Activated CD8-positive, alpha-beta memory T cell treated with anti-CD3 and anti-CD28 coated beads, Interleukin-2, amount 50 U/mL, for 48 hours (primary cell): ENCODE measurements at places on chromosomes 3 and 15.

DNA sequence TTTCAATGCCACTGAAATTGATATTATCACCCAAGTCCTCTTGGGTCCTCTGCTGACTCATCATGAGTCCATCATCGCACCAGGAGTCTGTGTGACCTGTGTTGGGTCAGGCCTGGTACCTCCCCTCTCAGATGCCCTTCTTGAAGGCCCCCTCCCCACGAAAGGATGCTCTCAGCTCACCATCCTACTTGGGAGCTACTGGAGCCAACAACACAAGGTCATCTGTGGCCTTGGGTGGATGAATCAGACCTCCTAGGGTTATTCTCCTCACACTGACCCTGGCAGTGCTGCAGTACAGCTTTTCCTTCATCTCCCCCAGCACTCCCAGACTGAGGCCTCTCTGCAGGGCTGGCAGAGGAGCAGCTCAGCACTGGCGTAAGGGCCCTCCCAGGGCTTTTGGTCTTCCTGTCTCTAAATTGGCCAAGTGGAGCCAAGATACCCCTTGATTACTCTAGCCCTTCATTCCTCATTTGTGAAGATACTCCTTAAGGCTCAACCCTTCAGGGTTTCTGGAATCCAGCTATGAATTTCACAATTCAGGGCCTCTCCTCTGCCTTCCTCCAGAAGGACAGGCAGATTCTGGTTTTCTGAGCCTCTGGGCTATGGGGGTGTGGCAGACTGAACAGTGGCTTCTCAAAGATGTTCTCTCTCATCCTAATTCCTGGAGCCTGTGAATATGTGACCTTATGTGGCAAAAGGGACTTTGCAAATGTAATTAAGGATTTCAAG is 80.7 kb upstream of the GSK3B start:
- no peak for DNase-seq

GRCh38 chr3:126711121-126711760 is 7.2 kb downstream of the CHCHD6 start:
- DNase-seq = no peak

DNA sequence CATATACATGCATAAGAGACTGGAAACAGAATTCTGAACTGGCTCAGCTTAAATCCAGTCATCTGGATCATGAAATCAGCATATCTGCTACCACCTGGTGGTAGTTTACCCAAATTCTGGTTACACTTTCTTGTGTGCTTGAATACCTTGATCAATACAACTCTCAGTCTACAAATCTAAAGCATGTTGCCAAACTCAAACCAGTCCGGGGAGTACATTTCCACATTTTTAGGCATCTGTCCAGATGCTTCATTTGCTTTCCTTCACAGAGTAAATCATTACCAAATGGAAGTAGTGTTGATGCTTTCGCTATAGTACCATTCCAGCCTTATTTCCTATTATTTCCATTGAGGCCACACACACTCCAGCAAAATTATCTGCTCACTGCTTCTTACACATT is 126.4 kb downstream of the P2RY1 start:
- DNase-seq = no peak

DNA sequence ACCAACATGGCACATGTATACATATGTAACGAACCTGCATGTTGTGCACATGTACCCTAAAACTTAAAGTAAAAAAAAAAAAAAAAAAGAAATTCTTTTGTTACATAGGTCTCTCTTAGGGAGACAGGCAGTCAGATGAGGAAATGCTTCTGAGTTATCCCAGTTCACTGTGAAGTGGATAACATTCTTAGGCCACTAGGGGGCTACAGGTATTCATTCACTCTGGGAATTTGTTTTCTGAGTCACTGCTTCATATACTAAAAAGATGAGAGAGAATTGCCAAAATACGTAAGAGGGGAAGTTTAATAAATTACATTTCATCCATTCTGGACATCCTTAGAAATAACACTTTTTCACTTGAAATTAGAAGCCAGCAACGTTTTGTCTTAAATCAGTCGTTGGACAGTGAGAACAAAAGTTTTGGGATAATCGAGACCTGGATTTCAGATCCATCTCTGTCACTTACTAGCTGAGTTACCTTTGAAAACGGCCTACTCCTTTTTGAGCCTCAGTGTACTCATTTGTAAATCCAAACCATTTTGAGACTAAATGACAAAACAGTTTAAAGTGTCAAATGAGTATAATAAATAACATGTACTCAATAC is 738.4 kb upstream of the ALCAM start:
- no peak for DNase-seq

DNA sequence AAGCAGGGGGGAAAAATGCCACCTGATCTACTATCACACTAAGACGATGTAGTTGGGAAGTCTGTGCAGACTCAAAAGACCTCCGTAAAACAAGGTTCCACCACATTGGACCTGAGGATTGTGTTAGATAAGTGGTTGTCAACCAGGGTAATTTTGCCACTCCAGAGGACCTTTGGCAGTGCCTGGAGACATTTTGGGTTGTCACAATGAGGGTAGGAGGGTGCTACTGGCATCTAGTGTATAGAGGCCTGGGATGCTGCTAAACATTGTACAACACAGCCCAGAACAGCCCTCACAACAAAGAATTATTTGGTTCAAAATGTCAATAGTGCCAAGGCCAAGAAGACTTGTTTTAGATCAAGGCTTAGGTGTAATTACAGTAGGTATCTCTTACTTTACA is 14.6 kb upstream of the ZBED2 start:
- DNase-seq = no peak

DNA sequence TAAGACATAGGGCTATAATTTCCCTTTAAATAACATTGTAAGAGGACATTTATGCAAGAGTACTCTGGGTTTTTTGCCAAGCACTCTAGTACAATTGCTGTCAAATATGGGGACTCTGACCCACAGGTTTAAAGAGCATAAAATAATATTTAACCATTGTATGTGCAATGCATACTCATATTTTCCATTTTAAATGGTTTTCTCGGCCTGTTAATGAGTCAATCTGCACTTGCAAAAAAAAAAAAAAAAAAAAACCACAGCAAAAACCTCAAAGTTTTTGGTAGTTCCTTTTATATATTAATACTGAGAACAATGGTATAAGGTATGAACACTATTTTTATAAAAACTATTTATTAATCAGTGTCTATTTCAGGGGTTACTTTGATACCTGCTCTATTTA is 304.0 kb upstream of the CBLB start:
- no peak for DNase-seq

DNA sequence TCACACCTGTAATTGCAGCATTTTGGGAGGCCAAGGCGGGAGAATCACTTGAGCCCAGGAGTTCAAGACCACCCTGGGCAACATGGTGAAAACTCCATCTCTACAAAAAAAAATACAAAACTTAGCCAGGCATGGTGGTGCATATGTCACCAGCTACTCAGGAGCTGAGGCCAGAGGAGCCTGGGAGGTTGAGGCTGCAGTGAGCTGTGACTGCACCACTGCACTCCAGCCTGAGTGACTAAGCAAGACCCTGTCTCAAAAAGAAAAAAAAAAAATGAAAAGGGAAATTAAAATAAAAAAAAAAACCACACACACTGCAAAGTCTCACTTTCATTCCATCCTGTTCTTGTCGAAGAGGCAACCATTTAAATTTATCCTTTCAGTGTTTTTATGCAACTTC is 100.8 kb upstream of the PIAS1 start:
- DNase-seq = no peak

DNA sequence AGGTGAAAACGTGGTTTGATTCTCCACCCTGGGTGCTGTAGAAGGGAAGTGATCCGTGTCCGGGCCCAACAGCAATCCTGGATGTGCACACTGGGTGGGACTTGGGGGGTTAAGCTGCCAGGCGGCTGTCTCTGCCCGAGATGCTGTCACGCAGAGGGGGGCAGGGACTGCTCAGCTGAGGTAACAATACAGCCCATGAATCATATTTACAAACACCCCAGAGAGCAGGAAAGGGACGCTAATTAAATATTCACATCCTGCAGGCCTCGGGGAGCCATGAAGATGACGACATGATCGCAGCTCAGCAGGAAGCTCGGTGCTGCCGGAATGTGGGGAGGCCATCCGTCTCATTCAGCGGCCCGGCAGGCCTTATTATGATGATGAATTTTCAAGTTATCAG is 17.9 kb upstream of the CRABP1 start:
- DNase-seq = no peak

- DNase-seq = peak; percentile 69
Observed at GRCh38 chr3:35908366-35909232, 269.3 kb downstream of the ARPP21 start.

DNA sequence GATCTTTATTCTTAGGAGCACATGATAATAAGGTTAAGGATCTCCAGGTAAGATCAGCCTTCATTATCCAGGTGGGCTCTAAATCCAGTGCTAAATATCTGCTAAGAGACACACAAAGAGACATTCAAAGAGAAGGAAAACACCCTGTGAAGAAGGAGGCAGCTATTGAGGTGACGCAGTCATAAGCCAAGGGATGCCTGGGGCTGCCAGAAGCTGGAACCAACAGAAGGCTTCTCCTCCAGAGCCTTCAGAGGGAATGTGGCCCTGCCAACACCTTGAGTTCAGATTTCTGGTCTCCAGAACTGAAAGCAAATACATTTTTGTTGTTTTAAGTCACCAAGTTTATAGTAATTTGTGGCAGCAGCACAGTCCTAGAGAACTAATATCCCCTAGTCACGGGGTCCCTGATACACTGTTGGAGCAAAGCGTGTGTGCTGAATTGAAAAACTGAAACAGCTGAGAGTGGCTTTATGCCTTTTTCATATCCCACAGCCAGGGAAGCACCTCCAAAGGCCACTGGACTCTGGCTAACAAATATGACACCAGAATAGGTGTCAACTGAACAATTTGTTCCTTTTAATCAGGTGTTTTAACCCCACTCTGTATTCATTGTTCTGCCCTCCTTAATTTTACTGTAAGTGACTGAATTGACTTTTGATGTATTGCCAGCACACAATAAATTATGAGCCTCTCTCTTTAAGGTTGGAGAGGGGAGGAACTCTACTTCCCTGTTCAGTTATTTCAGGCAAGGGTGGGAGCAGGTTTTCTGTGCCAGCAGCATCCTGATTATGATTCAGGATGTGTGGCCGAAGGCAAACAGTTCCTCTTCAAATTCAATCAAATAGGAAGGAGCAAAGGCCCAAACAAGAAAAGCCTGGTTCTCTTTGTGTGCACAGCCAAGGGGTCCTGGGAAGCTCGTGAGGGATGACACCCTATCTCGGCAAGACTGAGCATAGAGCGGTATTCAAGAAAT is 151.8 kb upstream of the HES1 start:
- no peak for DNase-seq

DNA sequence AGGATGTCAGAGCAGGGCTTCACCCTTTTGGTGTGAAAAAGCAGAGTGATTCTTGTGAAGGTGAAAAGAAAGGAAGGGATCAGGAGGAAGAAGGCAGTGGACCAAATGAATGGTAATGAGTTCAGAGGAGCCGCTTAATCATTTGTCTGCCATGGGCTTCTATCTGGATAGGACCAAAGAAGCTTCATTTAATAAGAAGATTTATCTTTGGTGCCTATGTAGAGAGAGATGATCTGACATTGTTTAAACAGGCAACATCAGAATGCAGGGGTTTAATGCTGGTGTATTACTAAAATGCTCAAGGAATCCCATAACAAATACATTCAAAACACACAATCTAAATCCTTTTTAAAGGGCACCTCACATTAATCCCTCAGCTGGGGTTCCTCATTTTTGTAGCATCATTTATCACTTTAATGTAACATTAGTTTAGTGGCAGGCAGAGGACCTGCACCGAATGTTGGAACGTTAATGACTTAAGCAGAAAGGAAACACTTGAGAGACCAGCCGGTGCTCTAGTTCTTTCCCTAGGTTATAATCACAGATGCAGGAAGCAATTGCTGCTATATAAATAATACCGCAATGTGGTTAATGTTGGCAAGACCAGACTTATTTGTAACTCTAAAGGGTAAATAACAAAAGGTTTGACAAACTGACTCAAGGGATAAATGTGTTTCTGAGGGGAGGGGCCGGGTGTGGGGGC is 27.9 kb upstream of the IL1RAP start:
- no peak for DNase-seq

DNA sequence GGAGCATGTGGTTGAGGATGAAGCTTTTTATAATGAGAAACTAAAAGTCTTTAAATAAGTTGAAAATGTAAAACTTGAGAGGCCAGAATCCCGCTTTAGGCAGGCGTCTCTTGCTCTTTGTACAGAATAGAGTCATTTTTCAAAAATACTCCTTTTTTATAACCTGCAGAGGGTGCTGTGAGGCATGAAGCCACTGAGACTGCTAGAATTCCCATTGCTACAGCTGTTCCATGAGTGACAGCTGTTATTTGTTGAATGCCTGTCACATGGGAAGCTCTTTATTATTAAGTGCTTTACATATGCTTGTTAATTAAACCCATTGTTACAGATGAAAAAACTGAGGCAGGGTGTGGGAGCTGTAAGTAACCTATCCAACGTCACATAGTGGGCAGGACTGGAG is 18.5 kb downstream of the MINAR1 start:
- no peak for DNase-seq

DNA sequence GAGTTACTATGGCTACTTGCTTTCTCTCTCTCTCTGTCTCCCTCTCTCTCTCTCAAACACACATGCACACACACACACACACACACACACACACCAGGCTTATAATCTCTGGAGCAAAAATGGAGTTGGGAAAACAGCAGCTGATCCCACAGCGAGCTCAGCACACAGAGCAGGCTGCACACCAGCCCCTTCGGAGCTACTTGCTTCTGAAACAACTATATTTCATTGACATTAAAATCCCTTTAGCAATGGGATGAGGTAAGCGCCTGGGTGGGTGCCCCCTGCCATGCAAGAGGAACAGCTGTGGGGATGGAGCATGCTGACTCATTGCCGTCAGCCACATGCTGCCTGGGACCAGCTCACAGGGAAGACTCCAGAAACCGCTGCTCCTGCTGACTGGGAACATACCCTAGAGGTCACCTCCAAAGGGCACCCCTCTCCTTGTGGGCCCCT is 45.7 kb downstream of the B3GNT5 start:
- no peak for DNase-seq

GRCh38 chr3:67239353-67239752 is 241.2 kb downstream of the KBTBD8 start:
- no peak for DNase-seq

DNA sequence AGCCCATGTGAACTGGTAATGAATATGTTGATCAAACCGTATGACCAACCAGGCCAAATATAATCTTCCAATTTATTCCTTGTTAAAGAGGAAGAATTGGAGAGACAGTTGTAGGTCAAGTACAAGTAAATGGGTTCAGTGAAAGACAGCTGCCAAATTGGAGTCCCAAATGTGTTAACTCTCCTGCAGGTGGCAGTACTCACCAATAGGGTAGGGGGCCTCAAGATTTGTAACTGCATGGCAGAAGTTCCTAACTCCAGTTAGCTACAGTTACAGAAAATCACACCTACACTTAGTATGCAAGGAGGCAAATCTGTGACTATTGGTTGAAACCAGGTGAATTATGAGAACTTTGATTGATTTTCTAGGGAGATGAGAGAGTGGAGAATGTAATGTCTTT is 278.0 kb downstream of the ZBBX start:
- no peak for DNase-seq
